Fibroblast of lung (primary cell): ENCODE measurements at places on chromosomes 11 and 22. TPM values are rescaled to one million over a fixed set of nuclear protein-coding genes. Genes with fewer than 3 reads are reported as not detected.

DNA sequence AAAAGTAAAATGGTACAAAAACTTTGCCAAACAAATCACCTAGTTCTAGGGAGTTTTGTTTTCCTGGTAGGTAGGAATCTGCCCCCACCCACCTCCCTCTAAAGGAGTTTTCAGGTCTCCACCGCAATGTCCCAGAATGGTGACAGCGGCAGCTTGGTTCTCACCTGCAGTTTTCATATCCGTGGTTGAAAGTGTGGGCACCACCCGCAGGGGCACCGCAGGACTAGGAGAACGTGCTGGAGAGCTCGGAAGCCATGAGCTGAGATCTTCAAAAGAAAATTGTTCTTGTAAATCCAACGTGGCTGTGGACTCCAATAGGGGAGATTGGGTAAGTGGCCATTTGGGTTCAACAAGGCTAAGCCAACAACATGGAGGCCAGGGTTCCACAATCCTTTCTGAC lies 10.8 kb downstream of the NFRKB start:
- H3K4me3 ChIP-seq, result no peak overlapping the region
- H3K36me3 ChIP-seq, result peaks cover 16% of the 10 kb centered on the region
- no peaks in the 10 kb centered on the region for H3K4me1 ChIP-seq
- H3K27me3 ChIP-seq, result no peaks in the 10 kb centered on the region

DNA sequence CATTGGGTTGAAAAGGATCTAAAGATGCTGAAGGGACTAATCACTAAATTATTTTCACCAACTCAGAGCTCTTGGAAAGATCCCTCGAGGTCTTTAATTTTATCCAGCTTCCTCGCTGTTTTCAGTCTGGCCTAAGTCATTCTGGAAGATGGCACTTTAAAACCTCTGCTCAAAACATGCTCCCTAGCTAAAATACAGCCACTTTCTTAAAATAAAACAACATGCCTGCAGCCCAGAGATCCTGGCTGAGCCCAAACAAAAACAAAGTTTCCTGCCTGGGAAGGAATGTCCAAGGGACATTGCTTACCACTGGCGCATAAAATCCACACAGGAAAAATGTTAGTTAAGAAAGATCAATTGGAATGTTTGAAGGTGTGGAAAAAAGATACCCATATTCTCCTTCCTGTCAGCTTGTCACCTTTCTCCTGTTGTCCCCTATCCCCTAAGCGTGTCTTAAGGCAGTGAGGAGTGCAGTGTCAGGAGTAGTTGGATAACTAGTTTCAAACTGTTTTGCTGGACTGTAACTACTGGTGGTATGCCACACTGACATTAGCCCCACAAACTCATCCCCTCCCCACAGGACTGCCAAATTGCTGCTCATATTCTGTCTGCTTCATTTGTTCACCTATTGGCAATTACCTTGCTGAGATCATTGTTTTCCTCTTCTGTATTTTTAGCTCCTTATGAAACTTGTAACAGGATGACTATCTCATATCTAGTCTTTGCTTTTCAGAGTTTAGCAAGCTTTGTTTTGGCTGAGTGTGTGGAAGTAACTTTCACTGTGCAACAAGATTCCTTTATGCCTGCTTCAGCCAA lies 108.3 kb upstream of the SESN3 start:
- H3K27ac ChIP-seq, result no peak overlapping the region
- peaks cover 8% of the 10 kb centered on the region for H3K4me1 ChIP-seq
- H3K36me3 ChIP-seq, result no peaks in the 10 kb centered on the region
- no peak overlapping the region for H3K4me3 ChIP-seq

Gene FOLR3
- 0.26 and 0.99 TPM in 2 replicates for total RNA-seq

Gene HTR3B
- not detected in 2 replicates for total RNA-seq

Gene TBX1
- total RNA-seq, result not detected in 2 replicates

Gene H19
- 1.8 and 55.0 TPM in 2 replicates for total RNA-seq
